Stimulated activated CD4-positive, alpha-beta T cell treated with anti-CD3 and anti-CD28 coated beads, Interleukin-12 subunit alpha, Interleukin-12 subunit beta, amount 100 ng/mL, for 48 hours (primary cell): ENCODE measurements at places on chromosomes 2 and 18.
A peak's percentile ranks its signal among the peaks of the same experiment; 100 is the strongest.

- peak; percentile 30 for DNase-seq
Measured at GRCh38 chr18:45837283-45838070, 12.0 kb downstream of the SIGLEC15 start.

DNA sequence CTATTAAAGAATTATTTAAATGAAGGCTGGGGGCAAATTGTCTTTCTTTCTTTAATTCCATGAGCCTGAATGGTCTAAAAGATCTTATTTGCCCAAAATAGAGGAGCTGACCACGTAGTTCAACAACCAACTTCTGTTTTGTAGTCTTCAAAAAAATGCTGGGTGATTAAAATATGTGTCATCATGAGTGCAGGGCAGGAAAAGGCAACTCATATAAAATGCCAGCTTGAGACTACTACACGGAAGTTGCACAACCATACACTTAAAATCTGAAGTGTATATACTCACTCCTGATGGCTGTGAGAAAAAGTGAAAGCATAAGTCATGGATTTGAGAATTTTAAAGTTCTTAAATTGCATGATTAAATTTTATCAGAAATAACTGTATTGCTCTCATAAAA is 210.9 kb downstream of the DYM start:
- DNase-seq, result no peak

DNA sequence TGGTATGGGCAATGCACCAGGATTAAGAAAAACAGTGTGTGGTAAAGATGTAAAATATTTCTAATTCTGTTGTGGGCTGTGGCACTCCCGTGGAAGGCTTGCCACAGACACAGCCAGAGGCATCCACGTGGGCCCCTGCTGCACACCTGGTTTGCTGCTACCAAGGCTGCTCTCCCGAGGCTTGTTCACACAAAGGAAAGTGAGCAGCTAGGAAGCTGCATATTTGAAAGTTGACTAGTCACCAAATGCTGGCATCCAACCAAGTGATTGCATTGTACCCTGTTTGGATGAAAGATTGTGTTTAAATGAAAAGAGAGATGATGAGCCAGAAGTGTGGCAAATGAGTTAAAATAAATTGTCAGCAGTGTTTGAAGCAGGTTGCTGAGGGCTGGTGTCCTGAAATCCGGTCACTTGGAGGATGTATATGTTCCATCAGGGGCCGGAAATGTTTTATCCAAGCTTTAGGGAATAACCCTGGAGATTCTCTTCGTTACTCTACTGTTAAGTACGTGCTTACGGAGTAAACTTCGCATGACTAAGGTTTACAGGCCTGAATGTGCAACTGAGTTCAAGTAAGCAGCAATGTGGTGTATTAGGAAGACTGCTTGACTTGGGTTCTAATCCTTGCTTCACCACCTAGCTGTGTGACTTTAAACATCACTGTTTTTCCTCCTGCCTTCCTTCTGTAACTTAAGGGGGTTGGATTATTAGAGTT is 86.1 kb downstream of the MSH2 start:
- no peak for DNase-seq

DNA sequence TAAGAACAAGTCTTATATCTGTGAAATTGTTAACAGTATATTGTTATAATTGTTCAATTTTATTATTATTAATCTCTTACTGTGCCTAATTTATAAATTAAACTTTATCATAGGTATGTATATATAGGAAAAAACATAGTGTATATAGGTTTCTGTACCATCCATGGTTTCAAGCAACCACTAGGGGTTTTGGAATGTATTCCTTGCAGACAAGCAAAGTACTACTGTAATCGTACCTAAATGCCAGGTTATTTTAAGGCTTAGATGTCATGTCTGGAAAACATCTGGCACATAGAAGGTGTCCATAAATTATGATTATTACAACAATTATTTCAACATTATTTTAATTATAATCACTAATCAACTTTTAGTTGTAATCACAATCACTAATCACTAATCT is 8.4 kb downstream of the ITSN2 start:
- DNase-seq, result no peak

DNA sequence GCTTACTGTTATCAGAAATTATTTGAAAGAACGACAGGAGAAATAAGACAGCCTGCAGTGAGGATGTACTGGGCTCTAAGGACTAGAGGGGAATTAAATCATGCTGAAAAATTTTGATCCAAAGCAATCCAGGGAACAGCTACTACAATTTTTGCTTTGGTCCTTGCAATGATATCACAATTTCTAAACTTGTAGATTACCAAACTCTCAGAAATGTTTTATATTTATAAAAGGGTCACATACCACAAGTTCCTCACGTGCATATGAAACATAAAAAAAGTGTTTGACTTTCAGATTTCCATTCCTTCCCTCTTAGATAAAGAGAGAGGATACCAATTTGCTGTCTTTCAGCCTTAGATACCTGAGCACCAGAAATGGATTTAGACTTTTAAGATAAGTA is 261.2 kb downstream of the STK39 start:
- no peak for DNase-seq

DNA sequence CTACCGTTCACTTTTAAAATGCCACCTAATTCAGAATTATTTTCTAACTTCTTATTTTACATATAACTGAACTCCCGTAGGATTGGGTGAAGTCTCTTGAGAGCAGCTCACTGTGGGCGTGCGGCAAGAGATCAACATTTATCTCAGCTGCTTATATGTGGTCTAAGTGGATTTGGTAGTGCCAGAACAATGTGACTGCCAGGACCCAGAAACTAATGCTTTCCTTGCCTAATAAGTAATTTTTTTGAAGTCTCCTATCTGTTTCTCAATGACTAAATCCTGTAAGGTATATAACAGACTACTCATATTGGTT is 11.2 kb upstream of the NFE2L2 start:
- DNase-seq, result no peak

GRCh38 chr18:59918320-59918755 is 18.5 kb downstream of the PMAIP1 start:
- DNase-seq, result no peak

- no peak for DNase-seq
Measured at GRCh38 chr2:127422559-127423477, 4.6 kb downstream of the PROC start.

GRCh38 chr18:74438091-74438490 is 19.0 kb downstream of the DIPK1C start:
- no peak for DNase-seq

GRCh38 chr2:86136141-86136540 is 30.1 kb downstream of the PTCD3 start:
- DNase-seq, result no peak

DNA sequence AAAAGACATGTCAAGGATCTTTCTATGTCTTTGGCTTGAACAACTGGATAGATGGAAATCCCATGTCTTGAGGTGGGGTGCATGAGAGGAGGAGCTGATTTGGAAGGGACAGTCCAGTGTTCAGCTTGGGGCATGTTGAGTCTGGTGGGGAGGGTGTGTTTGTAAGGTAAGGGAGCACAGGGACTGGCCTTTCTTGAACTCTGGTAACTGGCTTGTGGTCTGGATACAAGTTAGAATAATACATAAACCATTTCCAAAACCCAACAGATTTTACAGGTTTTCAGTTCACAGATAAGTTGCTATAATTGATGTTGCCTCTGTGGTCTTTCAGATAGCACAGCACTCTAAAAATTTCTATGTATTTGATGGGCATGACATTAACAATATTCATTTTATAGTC is 24.2 kb downstream of the RHBDD1 start:
- DNase-seq, result no peak

- DNase-seq, result no peak
Measured at GRCh38 chr2:159251296-159252173, 35.0 kb downstream of the WDSUB1 start.

GRCh38 chr2:99697811-99698568 is 208.2 kb upstream of the REV1 start:
- DNase-seq, result no peak

- DNase-seq, result no peak
Measured at GRCh38 chr18:24063121-24063731, 48.7 kb downstream of the TTC39C start.

- DNase-seq, result no peak
Measured at GRCh38 chr2:225025917-225026571, 16.2 kb downstream of the DOCK10 start.

- no peak for DNase-seq
Measured at GRCh38 chr2:115285416-115285815, 843.0 kb downstream of the DPP10 start.

- DNase-seq, result no peak
Measured at GRCh38 chr2:75336451-75336850, 137.1 kb upstream of the TACR1 start.

GRCh38 chr2:149687052-149687427 is 99.5 kb upstream of the MMADHC start:
- no peak for DNase-seq

DNA sequence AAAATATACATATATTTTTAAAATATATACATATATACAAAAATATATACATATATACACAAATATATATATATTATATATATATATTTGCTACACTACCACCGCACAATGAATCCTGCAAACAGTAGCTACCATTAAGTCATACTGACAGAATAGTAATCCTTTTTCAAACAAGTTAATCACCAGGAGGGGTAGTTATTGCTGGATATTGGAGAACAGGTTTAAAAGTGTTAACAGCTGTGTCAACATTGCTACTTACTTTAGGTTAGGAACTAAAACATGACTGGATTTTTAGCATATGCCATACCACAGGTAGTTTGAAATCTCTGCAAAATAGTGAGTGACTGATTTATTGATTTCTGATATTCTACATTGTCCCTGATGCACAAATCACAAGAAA is 529.1 kb upstream of the CDH7 start:
- DNase-seq, result no peak

DNA sequence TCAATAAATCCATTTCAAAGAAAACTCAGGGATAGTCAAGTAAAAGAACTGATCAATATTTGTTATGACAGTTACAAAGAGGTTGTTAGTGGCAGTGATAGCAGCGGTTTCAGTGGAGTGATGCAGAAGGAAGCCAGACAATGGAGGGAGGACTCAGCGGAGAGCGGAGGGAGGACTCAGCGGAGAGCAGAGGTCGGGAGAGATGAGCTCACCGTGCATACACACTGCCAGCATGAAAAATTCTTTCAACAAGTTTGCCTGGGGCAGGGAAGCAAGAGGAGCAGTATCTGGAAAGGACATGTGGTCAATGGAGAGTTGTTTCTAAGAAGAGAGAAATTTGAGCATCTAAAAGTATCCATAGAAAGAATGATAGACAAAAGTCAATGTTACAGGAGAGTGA is 60.9 kb upstream of the BCL11A start:
- DNase-seq, result no peak

- DNase-seq, result no peak
Measured at GRCh38 chr2:45412754-45413379, 198.2 kb downstream of the SRBD1 start.

- no peak for DNase-seq
Measured at GRCh38 chr2:212713681-212714080, 175.1 kb upstream of the ERBB4 start.

- DNase-seq, result no peak
Measured at GRCh38 chr2:157922815-157923214, 46.7 kb upstream of the ACVR1 start.

GRCh38 chr18:75433098-75433497 is 5.6 kb upstream of the SMIM21 start:
- no peak for DNase-seq

DNA sequence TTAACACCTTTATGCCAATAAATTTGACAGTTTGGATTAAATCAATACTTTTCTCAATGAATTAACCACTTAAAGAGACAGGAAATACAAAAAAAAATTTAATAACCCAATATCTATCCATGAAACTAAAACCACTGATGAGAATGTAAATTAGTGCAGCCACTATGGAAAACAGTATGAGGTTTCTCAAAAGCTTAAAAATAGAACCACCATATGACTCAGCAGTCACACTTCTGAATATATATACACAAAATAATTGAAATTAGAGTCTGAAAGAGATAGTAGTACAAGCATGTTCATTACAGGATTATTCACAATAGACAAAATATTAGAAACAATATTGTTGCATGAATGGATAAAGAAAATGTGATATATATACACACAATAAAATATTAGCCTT is 382.1 kb upstream of the SETBP1 start:
- DNase-seq, result no peak

GRCh38 chr2:200274116-200275075 is 32.1 kb upstream of the SPATS2L start:
- no peak for DNase-seq

DNA sequence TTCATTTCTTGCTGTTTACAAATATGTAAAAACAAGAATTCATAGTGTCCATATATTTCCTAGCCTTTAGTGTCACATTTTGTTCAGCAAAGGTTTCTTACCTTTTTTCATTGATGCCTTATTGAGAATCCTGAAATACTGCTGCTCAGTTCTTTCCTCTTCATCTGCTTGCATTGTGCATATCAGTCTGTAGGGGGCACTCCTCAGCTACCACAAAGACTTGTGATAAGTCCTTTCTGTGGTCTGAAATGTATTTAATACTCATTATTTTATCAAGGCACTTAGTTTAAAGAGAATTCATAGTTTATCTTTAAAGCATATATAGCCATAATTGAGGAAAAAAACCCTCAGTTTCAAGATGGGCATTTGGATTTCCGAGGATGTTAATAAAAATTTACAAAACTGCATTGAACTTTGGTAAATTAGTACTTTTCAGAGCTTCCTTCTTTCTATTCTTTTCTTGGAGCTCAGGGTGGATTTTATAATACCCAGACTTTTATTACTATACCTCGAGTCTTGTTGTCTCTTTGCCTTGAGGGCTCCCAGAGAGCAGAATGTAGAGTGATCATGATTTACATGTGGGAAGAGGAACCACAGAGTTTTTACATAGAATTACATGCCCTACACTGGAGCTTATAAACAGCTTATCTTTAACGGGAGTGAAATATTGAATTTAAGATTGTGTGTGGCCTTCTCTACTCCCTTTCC is 570.1 kb downstream of the PLCL1 start:
- peak; percentile 21 for DNase-seq

DNA sequence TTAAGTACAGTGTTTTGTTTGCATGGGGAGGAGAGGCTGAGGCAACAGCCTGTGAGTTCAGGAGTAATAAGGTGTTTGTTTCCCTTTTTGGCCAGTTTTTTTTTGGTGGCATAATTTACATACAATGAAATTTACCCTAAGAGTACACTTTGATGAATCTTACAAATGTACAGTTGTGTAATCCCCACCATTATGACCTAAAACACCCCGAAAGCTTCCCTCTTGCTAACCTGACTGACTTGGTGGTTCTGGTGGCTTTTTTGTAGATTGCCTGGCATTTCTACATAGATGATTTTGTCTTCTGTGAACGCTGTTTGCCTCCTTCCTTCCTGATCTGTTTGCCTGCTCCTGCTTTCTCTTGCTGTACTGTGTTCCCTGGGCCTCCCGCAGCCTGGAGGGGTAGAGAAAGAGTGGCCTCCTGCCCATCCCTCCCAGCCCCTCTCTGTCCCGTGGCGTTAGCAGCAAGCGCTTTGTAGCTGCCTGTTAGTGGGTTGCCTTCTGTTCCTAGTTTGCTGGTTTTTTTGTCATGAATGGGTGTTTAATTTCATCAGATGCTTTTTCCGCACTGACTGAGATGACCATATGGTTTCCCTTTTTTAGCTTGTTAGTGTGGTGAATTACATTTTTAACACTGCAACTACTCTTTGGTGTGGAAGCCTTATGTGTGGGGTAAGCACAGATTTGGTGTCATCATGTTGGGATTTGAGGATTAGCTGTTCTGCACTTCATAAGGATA is 32.1 kb downstream of the ASAP2 start:
- no peak for DNase-seq

GRCh38 chr2:229669841-229670240 is 44.5 kb downstream of the DNER start:
- DNase-seq, result no peak
